Stimulated activated CD8-positive, alpha-beta memory T cell treated with anti-CD3 and anti-CD28 coated beads, Interleukin-7, amount 100 ng/mL, for 24 hours (primary cell): ENCODE measurements at places on chromosomes 2 and 18.

GRCh38 chr2:150705767-150706166, 218.3 kb upstream of the RND3 start:
- DNase-seq: no peak

DNA sequence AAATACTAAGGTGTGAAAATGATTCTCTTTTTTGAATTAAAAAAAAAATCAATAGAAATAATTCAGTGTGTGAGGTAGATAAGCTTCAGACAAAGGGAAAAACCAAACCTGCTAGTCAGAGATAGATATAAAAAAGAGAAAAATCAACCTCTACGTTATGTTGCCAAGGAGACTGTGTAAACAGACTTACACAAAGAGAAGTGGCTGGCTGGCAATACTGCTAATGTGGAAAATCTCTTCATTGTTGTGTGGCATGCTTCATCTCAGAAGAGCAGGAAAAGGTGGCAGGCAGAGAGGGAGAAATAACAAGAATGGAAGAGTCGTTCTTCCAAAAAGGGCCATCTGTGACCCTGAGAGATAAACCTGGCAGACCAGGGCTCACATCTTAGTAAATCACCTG, 200.8 kb downstream of the SLC8A1 start:
- no peak for DNase-seq

GRCh38 chr2:59167514-59167913, 926.4 kb upstream of the FANCL start:
- no peak for DNase-seq

DNA sequence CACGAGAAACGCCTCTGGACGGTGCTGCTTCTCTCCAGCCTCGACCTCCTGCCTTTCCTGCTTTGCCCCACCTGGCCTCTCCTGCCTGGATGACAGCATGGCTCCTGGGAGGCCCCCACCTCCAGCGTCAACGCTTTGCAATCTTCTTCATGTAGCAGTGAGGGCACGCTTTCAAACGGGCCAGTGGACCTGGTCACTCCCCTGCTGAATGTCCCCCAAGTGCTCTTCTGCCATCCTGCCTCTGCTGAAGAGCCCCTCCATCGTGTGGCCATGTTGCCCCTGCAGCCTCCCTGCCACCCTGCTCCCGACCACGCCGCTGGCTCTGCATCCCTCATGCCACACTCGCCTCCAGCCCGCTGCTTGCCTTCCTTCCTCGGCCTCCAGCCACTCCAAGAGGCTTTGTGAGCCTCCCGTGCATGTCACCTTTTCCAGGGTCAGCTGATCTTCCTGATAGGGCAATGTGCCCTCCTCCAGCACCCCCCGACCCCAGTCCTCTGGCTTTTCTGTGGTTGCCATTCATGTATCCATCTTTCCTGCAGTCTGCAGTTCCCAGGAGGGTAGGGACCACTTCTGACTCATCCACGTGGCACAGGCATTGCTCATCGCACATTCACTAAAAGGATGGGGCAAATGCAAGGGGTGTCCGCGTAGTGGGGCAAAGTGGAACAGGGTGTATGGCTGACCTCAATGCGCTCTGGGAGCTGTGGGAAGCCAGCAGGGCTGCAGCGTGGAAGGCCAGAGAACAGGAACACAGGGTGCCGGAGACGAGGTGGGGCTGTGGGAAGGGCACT, 268.8 kb downstream of the TWIST2 start:
- DNase-seq: no peak

DNA sequence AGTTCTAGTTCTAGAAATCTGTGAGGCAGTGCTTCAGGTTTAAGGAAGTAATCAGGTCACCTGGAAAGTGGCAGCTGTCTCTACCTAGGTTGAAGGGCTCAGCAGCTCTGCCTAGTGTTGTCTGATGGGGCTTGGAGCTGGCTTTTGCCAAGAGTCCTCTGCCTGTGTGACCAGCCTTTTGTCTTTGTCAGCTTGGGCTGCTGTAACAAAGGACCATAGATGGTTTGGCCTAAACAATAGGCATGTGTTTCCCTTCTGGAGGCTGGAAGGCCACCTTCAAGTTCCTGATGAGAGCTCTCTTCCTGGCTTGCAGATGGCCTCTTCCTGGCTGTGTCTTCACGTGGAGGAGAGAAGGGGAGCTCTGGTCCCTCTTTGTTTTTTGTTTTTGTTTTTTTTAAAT, 13.3 kb downstream of the UBE2F start:
- DNase-seq: no peak

DNA sequence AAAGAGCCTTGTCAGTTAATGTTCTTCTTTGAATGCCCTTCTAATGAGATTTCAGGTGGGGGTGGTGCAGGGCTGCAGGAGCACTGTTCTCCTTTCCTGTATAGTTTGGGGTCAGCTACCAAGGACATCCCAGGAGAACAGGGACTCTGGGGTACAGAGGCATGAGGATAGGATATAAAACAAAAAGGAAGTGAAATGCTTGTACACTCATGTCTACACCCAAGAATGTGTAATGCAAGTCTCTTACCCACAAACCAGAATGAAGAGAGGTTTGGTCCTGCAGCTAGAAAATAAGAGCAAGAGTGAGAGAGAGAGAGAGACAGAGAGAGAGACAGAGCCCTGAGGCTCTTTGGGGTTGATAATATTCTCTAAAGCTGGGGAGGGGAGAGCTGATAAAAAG, 151.8 kb upstream of the KCTD1 start:
- DNase-seq: no peak
